Occipital lobe (tissue), 3 donors: ENCODE measurements at places on chromosomes 5 and 9.

- DNase-seq: no peak
Observed at GRCh38 chr9:112005939-112006338, 109.3 kb downstream of the UGCG start.

GRCh38 chr5:10701567-10702039, 59.4 kb downstream of the DAP start:
- peak; percentile 12 for DNase-seq

DNA sequence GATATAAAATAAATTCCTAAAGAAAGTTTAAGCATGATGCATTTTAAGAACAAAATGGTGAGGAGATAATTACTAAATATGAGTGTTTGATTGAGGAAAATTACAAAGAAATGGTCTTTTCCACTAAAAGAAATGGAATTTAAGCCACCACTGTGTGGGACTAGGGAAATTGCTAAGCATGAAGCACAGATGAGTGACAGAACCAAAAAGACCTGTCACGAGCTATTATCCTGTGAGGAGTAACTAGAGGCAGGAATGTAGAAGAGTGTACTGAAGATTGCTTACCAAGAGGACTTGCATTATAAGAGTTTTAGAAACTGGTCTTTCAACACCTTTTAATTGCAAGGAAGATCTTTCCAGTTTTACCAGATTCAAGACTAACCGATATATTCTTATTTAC, 193.6 kb upstream of the PRR16 start:
- DNase-seq: no peak

GRCh38 chr5:54222336-54222735, 88.0 kb downstream of the ARL15 start:
- DNase-seq: no peak

GRCh38 chr9:106069241-106069640, 374.9 kb downstream of the TMEM38B start:
- no peak for DNase-seq

DNA sequence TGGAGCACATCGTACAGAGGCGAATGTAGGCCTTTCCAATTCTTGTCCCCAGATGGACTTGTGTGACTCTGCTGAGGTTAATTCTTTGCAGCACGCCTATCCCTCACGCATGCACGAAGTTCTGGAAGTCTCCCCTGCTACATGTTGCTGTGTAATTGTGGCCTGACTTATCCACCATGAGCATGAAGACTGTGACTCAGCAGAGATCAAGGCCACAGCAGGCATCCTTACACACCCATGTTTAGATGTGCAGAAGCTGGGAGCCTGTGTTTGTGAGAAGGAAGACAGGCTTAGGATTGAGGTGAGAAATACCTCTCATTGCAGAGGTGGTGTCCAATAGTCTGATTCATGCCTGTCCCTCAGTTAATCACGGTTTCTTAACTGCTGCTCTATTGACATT, 135.6 kb downstream of the ICE1 start:
- no peak for DNase-seq

DNA sequence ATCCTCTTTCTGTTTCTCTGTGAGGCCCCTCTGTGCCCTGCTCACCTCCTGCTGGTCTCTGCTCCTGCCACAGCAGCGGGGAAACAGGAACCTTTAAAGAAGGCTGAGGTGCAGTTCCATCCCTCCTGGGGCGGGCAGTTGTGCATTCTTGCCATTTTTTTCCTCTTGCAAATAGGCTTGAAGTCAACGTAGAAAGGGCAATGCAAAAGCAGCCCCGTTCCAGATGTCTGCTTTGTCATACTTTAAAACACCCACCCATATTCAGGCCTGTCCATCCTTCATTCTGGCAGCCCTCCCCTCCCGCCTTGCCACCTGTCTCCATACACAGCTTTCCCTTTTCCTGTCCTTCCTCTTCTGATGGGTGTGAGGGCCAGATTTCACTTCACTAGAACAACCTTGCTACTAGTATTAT, 65.4 kb upstream of the KLF9 start:
- DNase-seq: no peak

DNA sequence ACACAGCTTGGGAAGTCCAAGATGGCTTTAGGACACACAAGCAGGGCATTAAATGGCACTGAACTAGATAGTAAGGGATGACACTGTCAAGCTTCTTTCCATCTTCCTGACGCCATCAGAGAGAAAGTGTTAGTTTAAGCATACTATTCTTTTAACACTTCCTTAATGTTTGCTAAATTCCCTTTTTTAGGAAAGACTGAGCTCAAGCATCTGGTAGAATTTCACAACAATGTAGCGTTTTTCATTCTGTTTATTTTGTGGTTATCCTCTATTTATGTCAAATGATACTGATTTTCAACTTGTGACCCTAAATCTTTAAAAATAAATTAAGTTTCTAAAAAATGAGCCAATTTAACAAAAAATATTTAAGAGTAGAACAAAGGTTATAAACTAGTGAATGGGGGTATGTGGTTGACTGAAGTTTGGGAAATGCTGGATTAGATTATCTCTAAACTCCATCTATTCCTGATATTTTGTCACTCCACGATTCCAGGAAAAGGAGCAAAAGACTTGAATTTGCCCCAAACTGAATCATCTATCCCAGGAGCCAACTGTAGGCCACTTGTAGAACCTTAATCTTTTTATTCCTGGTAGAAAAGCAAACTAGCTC, 147.4 kb upstream of the KLF9 start:
- DNase-seq: no peak

GRCh38 chr5:33195431-33196165, 245.2 kb upstream of the TARS1 start:
- no peak for DNase-seq

DNA sequence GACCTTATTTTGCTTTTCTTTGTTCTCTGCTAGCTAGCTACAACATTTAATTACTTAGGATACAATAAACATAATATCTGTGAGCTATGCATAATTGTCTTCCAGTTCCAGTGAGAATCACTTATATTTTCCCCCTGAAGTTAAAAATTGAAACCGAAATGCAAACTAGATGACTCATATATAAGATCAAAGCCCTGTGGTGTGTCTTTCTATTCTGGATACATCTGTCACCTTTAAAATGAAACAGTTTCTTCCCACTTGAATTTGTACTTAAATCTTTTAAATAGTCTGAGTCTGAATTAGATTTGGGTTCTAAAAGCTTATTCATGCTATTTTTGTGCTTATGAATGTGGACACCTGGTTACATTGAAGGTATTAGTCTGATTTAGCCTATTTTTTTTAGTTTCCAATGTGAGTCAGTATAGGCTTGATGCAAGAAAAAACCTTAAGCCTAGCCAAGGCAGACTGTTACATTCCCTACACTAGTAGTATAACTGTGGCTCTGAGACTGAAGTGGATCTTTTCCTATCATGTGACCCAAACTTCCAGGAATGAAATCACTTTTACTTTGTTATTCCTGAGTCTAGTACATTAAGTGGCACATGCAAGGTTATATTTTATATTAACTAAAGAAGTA, 703.5 kb upstream of the RGMB start:
- no peak for DNase-seq

DNA sequence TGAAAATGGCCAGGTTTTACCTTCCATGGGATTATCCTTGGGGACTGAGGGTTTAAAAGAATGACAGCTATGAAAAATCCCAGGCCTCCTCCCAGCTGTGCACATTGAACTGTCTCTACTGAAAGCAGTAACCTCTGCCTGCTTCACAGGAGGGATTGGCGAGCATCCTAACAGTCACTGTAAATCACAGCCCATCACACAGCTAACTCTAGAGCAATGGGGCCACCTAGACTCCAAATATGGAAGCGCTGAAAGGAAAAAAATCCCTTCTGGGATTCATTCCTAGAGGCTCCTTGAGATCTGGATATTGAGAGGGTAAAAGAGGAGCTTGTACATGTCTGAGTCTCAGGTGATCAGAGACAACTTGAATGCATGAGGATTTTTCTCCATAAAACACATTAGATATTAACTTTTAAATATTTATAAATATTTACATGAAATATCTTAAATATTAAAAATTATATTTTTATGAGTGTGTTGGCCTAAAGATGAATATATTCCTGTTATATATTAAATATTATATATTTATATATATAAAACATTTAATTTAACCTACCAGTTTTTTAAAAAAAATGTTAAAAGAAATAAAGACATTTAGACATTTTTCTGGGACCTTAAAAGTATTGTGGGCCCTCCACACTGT, 133.8 kb upstream of the SLC24A2 start:
- peak; percentile 52 for DNase-seq

DNA sequence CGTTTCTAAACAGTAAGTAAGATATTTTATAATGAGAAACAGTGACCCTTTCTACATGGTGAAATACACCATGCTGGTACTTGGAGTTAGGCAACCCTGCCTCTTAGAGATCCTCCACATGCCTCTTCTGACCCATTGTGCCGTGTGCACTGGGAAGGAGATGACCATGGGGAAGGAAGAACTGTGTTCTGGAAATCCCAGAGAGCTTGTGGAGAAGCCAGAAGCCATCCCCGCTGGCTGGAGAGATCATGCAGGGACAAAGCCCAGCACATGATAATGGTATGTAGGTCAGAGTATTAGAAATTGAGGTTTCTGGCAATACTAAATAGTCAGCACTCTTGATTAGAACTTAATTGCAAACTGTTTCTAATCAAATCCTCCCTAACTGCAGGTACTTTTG, 307.3 kb downstream of the FBXL7 start:
- no peak for DNase-seq

GRCh38 chr5:6328173-6328572, 50.2 kb downstream of the MED10 start:
- no peak for DNase-seq

GRCh38 chr5:54653956-54654614, 136.5 kb downstream of the SNX18 start:
- no peak for DNase-seq

DNA sequence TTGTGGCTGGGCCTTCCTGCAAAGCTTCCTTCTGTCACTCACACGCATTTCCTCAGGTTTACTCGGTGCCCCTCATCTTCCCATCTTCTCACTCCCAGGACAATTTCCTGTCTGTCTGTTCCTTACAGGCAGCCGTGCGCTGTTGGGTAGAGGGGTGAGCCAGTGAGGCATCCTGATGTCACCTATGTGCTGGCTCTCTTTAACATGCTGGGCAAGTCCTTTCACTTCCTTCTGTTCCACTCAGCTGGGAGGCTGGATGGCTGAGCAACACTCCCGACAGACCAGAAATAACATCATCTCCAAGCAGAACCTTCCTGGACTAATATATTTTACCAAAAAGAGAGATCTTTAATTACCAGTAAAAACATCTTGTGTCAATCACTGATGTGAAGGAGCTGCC, 103.0 kb downstream of the HSD17B3 start:
- no peak for DNase-seq

DNA sequence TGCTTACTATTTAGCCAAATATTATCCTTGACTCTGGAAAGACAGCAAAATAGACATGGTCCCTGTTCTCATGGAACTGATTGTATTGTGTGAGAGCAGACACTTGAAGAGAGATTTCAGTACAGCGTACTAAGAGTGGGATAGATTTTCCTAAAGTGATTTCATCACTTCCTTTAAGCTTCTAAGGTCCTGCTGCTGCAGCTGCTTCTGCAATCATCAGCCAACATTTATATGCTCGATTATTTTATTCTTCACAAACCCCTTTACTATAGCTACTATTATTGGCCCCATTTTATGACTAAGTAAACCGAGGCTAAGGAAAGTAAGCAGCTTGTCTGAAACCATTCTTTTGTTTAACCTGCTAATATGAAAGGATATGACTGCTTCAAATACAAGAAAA, 137.7 kb downstream of the SPATA31D1 start:
- DNase-seq: no peak

GRCh38 chr9:5004481-5004880, 19.4 kb downstream of the JAK2 start:
- no peak for DNase-seq

- no peak for DNase-seq
Observed at GRCh38 chr9:118419676-118420075, 715.5 kb downstream of the TLR4 start.

DNA sequence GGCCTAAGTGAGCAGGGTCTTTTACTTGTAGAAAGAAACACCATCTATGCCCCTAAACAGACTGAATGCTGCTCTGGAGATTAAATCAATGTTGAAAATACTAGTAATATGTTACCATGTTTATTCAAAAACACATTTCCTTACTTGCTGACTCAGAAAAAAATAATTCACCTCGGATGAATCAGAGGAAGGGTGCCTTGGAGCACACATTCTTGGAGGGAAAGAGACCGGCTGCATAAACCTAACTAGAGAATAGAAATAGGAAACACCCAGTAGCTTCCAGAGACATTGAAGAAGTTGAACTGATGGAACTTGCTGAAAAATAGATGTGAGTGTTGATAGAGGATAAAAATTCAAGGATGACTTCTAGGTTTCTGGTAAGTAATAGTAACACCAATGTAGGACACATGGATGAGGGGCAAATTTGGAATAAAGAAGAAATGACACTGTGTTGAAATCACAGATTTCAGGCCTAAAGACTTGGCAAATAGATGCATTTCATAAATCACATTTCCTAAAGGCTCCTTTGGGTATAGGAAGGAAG, 76.9 kb upstream of the MINAR2 start:
- no peak for DNase-seq

DNA sequence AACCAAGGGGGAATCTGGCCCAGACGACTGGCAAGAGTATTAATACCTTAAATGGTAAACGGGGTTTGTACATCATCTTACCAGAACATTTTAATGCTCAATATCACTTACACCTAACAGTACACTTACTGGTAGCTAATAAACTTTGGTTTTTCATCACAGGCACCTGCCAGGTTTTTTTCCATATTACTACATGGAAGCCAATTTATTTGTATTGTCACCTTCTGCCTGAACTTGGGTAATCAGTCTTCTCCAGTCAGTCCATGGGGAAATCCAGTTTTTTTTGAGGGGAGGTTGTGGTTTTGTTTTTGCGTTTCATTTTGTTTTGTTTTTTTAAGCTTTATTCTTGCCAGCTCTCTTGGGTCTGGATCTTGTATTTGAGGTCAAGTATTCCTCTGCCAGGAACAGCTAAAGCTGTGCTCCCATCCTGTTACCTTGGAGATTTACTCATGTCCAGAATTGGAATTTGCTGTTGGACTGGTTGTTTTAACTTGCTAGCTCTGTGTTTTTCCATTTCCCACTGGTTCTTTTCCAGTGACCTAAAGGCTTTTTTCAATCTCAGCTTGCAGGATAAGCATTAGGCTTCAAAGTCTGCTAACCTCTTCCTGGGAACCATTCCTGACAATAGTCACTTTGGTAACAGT, 11.1 kb upstream of the NADK2 start:
- DNase-seq: no peak

GRCh38 chr5:2262620-2263019, 379.9 kb upstream of the IRX4 start:
- DNase-seq: no peak
